ENCODE measurements at places on chromosomes 2 and 18.

DNA sequence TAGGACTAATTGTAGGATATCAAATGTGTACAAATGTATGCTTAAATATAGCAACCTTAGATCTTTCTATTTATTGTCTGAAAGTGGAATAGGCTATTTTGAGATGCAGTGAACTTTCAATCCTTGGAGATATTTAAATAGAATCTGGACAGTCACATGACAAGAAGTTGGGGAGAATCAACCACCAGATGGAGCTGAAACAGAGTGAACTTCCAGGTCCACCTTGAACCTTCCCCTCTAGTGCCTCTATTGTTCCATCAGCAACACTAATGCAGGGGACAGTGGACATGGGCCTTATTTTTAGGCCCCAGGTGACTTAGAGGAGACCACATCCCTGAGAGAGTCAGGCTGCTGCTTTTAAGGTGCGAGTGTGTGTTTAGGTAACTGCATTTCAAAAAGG, 37.0 kb upstream of the CRIM1 start:
- DNase-seq: no peak

GRCh38 chr18:49668574-49669275, 106.9 kb downstream of the LIPG start:
- no peak for DNase-seq

DNA sequence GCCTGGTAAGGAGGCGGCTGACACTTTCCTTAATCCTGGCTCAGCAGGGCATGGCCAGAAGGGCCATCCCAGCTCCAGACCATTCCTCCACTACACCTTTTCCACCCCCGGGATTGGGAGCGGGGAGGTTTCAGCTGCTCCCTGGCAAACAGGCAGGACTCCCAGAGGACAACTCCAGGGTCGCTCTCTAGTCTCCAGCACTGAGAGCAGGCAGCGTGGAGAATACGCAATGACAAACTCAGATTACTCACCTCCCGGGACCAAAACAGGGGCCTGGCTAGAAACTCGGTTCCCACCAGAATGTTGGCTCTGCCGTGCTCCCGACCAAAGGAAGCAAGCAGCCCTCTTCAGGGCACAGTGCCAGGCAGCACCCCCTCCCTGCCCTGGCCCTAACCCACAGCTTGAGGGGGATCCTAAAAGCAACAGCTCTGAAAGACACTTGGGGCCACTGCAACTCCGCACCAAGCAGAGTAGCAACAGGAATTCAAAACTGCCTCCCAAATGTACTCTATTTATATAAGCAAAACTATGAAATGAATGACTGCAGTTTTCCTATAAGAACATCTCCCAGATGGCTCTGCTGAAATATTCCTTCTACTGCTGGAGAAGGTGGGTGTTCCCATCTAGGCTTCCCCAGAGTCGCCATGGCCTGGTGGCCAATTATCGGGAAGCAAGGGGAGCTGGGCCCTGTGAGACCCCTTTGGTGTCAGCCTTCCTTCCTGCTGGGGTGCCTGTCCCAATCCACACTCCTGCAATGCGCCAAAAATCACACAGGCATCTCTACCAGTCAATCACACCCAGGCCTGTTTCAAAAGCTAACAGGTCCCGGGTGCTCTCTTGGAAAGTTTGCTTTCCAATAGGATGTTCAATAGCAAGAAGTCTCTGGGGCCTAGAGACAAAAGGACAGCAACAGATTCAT, 61.2 kb upstream of the POMC start:
- DNase-seq: no peak

GRCh38 chr18:11872479-11873136, 21.4 kb downstream of the CHMP1B start:
- DNase-seq: no peak

Data from stimulated activated naive CD4-positive, alpha-beta T cell treated with Interleukin-2 at 50 U/mL for 16 hours (primary cell).